GM12878 (cell line): ENCODE measurements at places on chromosomes 7 and 10.

DNA sequence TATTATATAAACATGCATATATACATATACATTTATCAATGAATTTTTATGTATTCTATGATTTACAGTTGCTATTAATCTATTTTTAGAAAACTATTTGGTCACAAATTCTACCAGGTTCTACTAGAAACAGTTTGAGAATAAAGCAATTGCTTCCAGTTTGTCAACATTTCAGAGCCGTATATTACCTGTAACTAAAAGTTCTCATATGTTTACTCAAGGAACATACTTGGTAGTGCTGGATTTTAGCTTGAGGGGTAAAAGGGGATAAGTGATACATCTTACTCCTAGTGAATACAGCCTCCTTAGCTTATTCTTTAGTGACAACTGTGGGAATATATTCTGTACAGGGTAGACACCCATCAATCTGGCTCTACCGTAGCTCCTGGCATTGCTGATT, 1590.5 kb upstream of the LRRTM3 start:
- no peak for DNase-seq

DNA sequence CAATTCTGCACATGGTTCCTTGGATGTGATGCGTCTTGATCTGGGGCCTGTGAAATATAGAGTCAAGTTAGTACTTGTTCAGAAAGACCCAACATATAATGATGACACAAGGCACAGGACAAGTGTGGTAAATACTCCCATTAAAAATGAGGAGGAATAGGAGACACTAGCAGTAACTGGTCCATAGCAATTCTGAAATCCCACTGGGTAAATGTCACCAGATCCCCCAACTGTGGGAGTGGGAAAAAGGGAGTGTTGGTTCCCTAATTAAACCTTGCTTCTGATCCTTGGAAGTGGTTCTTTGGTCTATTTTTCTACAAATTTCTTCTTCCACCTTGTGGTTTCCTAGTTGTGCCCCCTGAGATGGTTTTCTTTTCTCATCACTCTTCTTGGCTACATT, 62.5 kb upstream of the NRP1 start:
- DNase-seq, result no peak

GRCh38 chr10:6778992-6779701, 199.1 kb upstream of the PRKCQ start:
- no peak for DNase-seq

GRCh38 chr10:122632576-122632975, 67.1 kb downstream of the C10orf120 start:
- DNase-seq, result no peak
